Trophoblast cell (in vitro differentiated cells and primary cell): ENCODE measurements at places on chromosomes 1 and 21.
A peak's percentile ranks its signal among the peaks of the same experiment; 100 is the strongest.

DNA sequence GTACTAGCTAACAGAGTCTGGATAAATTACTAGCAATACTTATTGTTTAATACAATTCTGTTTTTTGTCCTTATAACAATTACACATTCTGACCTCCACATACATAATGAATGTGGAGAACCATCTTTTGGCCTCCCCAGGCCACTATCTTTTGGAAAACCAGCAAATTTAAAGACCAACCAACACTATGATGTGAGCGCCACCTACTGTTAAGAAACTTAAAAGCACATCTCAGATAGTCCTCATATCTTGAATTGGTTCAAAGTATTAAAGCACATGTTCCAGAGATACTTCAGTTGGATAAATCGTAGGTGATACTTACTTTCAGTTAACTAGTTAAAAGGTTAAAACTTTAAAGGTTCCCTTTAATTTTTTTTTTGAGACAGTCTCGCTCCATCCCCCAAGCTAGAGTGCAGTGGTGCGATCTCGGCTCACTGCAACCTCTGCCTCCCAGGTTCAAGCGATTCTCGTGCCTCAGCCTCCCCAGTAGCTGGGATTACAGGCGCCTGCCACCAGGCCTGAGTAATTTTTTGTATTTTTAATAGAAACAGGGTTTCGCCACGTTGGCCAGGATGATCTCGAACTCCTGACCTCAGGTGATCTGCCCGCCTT lies 29.3 kb upstream of the USP1 start:
- peaks cover 4% of the 10 kb centered on the region for H3K4me1 ChIP-seq
- no peak overlapping the region for H3K4me3 ChIP-seq
- no peak overlapping the region for H3K27ac ChIP-seq
- peak; percentile 24 for DNase-seq
- no peaks in the 10 kb centered on the region for H3K27me3 ChIP-seq

DNA sequence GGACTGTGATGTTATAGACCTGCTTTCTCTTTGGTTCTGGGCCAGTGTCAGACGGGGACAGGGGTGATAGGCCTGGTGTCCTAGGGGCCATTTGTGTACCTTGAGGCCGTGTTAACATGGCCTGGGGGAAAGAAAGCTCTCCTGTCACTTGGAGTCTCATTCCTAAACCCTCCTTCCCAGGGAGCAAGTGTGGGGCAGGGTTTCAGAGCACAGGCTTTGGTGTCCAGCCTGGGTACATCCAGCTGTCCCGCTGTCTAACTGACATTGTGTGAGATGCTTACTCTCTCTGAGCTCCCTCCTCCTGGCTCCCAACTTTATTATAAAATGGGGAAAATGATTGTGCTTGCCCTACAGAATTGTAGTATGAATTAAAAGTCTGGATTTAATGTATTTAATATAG lies 32.6 kb upstream of the EPHA8 start:
- DNase-seq: no peak
- H3K36me3 ChIP-seq: peaks cover 21% of the 10 kb centered on the region
- H3K4me3 ChIP-seq: no peak overlapping the region
- peaks cover 2% of the 10 kb centered on the region for H3K4me1 ChIP-seq
- no peak overlapping the region for H3K27ac ChIP-seq
- H3K27me3 ChIP-seq: no peaks in the 10 kb centered on the region

- H3K4me3 ChIP-seq: no peak overlapping the region
- H3K36me3 ChIP-seq: no peaks in the 10 kb centered on the region
- no peaks in the 10 kb centered on the region for H3K27me3 ChIP-seq
- H3K27ac ChIP-seq: no peak overlapping the region
Observed at GRCh38 chr1:230498704-230499103, 72.6 kb upstream of the PGBD5 start.

DNA sequence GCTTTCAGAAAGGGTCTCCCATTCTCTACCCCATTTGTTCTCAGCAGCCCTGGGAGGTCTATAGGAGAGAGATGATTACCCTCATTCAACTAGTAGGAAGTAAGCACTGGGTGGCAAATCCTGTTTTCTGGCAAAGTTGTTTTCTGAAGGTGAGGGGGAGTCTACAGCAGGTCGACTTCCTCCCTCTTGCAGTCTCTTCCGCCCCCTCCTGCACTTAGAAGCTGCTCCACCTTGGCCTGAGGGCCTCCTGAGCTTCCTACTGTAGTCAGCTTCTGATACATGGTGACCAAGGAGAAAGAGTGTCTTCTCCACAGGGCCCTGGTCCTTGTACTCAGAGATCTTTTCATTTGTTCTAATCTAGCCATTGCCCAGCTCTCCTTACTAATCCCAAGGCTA lies 93.1 kb downstream of the RGL1 start:
- no peak overlapping the region for H3K4me3 ChIP-seq
- DNase-seq: no peak
- peaks cover 2% of the 10 kb centered on the region for H3K36me3 ChIP-seq
- H3K4me1 ChIP-seq: peaks cover 15% of the 10 kb centered on the region
- no peak overlapping the region for H3K27ac ChIP-seq

DNA sequence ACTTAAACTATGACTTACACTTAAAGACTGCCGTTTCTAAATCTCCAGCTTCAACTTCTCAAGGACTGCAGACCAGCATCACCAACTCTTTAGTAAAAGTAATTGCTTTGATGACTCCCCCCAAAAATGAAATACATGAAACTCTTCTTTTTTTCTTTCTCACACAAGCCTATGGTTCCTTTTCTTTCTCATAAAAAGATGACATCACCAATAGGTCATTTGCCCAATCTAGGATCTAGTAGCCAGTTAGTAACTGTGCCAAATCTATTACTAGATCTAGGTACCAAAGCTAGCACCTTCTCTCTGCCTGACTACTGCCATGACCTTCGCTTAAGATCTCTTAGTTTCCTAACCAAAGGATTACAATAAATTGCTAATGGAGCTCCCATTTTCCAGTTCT lies 1266.0 kb upstream of the ADGRL4 start:
- no peak overlapping the region for H3K4me3 ChIP-seq
- H3K36me3 ChIP-seq: no peaks in the 10 kb centered on the region
- no peaks in the 10 kb centered on the region for H3K27me3 ChIP-seq
- no peaks in the 10 kb centered on the region for H3K4me1 ChIP-seq
- no peak overlapping the region for H3K27ac ChIP-seq

DNA sequence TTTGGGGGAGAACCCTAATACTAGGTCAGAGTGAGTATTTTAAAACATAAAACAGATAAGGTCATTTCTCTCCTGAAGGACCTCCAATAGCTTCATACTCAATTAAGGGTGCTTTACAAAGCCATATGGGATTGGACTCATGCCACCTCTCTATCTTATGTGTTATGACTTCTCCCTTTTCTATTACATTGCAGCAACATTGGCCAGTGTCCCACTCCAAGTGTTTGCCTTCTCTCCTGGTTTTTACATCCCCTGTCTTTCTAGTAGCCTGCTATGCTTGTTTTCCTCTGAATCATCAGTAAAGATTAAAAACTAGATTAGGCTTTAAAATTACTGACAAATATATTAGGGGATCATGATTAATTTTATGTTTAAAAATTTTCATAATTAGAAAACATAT lies 66.6 kb downstream of the SCMH1 start:
- no peaks in the 10 kb centered on the region for H3K27me3 ChIP-seq
- H3K4me1 ChIP-seq: no peaks in the 10 kb centered on the region
- DNase-seq: no peak
- no peak overlapping the region for H3K4me3 ChIP-seq
- no peak overlapping the region for H3K27ac ChIP-seq
- H3K36me3 ChIP-seq: peaks cover 2% of the 10 kb centered on the region

DNA sequence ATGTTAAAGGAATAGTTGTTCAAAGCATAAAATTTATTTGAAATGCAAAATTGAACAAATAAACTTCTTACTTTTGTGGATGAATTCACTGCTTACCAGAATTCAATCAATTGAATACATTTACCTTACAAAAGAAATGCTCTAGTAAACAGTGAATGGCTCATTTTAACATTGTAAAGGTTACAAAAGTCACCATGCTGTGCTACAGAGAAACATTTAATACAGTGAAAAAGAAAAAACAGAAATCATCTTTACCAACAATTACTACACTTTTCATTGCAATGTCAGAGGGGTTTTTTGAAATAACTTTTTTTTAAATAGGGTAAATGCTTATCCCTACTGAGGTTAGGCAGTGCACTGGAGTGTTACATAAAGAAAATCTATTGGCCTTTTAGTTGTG lies 853.0 kb downstream of the NCAM2 start:
- H3K27ac ChIP-seq: no peak overlapping the region
- H3K27me3 ChIP-seq: no peaks in the 10 kb centered on the region
- DNase-seq: no peak
- H3K4me1 ChIP-seq: no peaks in the 10 kb centered on the region
- no peak overlapping the region for H3K4me3 ChIP-seq

GRCh38 chr1:54442185-54442584 lies 36.0 kb upstream of the SSBP3 start:
- no peaks in the 10 kb centered on the region for H3K4me1 ChIP-seq
- H3K27ac ChIP-seq: no peak overlapping the region
- no peak for DNase-seq
